Skeletal muscle cell (primary cell): ENCODE measurements at places on chromosomes 2 and 18.
A peak's percentile ranks its signal among the peaks of the same experiment; 100 is the strongest.

DNA sequence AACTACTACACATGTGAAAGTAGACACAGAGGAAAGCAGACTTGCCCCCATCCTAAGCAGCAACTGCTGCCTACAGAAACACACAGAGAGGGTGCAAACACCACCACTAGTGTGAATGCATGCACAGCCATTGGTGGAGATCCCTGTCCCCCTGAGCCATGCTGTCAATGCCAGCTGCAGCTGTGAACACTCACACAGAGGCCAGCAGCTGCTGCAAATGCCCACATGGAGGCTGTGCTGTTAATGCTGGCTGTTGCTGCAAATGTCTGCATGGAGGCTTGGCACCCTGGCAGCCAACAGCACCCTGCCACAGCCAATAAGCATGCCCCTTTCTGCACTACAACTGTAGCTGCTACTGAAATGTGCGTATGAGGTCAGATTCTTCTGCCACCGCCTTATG is 355.0 kb downstream of the LNPK start:
- no peak for DNase-seq

DNA sequence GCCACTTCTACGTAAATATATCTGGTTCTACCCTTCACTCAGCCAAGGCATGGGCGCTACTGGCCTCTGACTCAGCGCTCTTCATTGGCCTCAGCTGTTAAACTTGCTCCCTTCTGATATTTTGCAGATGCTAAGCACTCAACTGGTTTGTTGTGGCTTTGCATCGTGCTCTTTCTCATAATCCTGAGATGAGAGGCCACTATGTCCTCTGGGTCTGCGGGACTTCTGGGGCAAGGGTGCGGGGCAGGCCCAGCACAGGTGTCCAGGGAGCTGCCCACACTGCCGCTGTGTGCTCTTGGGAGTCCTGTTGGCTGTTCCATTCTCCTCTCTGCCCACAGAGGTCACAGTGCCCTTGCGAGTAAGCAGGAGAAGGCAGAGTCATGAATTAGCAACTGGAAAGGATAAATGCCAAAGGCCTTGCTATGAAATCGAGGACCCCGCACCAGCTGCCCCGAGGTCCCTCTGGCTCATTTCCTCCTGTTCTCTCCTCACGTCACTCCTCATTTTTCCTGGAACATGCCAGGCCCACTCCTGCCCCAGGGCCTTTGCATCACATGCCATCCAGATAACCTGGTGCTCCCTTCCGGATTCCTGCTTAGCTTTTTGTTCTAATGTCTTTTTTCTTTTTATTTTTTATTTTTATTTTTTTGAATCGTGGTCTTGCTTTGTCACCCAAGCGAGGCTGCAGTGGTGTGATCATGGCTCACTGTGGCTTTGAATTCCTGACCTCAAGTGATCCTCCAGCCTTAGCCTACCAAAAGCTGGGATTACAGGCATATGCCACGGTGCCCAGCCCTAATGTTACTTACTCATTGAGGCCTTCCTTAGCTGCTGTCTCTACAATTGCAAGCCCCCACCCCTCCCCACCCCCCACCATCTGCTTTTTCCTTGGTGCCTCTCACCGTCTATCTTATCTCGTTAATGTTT is 34.9 kb upstream of the MAT2A start:
- peak; percentile 68 for DNase-seq

DNA sequence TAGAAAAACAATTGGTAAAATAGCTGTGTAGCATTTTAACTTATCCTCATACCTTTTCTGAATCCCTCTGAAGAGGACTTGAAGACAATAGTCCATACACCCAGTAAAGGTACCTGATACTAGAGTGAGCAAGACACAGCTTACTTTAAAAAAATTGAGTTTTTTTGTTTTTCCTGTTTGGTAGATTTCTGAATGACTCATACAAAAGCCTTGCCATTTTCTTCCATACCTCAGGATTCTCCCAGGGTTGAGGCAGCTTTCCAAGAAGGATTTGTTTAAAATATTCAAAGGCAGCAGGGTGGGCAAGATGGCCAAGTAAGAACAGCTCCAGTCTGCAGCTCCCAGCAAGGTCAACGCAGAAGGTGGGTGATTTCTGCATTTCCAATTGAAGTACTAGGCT is 551.0 kb upstream of the LRATD1 start:
- peak; percentile 5 for DNase-seq

DNA sequence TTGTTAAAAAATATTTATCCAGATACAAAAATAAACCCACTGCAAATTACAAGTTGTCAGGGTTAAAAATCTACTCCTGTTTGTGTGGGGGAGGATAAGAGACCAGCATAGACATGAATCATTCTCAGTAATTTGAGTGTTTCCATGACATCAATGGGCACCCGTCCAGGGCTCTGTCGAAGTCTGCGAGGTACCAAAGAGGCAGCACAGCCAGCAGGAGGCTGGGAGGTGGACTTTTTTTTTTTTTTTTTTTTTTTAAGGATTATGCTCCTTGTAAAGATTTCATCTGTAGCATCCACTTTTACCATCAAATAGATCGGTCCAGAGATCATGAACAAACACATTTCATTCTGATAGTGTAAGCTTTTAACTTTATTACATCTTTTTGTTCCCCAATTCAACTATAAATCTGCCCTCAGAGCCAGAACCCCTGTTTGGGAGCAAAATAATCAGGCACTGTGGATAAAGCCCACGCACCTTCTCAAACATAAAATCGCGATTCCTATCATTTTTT is 182.0 kb downstream of the TCF4 start:
- DNase-seq: peak; percentile 90

DNA sequence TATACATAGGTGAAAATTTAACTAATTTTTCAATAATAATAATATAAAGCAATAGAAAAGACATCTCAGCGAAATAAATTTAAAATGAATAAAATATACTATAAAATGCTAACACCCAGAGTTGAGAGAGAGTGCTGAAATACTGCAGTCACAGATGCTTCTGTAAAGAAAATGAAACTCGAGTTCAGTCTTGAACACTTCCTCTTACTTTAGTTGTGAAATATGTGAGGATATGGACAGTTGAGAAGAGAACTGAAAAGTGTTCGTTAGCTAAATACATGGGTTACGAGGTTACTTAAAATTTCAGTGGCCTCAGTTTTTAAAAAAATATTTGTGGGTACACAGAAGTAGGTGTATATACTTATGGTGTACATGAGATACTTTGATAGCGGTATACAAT is 106.8 kb downstream of the DNAH7 start:
- no peak for DNase-seq

DNA sequence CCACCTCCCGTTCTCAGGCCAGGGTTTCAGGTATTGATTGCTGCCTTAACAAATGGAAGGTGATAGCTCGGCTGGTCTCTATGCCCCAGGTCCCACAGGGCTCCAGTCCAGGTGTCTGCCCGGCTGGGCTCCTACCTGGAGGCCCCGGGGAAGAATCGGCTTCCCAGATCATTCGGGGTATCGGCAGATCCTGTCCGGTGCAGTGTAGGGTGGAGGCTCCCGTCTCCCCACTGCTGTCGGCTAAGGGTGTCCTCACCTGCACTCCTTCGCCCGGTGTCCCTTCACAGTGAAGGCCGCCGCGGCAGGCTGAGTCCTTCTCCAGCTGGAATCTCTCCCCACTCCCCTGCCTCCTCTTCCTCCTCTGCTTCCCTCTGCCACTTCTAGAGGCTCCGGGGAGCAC is 573.9 kb upstream of the SALL3 start:
- DNase-seq: no peak

DNA sequence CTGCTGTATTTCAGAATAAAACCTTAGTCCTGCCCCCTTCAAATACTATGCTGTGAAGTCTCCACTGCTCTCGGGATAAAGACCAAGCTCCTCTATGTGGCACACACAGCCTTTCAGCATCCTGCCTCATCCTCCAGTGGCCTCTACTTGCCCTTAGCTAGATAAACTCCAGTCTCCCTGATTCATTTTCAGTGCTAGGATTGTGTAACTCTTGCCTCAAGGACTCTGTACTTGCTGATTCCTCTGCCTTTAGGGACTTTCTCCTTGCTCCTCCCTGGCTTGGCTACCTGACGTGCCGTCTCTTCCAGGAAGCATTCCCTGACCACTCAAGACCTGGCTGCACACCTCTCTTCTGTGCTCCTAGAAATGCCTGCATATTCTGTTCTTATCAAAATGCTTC is 416.7 kb downstream of the MTX2 start:
- no peak for DNase-seq

DNA sequence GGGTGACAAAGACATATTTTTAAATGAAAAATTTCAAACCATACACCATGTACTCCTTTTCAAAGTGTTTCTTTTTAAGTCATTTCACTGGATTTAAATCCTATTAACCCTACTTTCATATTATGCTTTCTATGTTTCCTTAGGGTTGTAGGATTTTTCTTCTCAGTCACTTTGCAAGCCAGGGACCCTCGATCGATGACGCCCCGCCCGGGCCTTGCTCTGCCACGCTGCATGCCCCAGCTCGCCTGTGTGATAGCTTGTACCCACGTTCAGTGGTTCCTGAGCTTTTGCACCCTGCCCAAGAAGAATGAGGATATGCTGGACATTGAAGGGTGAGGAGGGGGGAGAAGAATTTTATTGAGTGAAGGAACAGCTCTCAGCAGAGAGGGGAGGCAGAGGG is 568.0 kb downstream of the TRIB2 start:
- no peak for DNase-seq

DNA sequence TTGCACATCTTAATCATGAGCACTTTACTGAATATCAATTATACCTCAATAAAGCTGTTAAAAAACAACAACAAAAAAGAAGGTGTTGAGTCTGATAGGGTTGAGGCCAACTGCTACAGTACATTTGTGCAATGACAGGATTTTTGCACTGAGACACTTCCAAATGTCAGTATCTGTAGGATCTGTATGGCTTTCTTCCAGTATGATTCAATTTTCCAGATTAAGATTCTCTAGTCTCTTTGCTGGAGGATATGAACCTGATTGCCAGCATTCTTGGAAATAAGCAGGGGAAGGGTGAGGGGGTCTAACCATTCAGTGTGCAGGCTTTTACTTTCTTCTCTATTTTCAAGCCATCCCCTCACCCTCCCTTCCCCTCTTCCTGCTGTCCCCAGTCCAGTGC is 85.1 kb downstream of the SEMA4F start:
- no peak for DNase-seq

GRCh38 chr2:215749092-215749957 is 264.0 kb downstream of the MREG start:
- DNase-seq: peak; percentile 76

- DNase-seq: no peak
Measured at GRCh38 chr2:211591426-211591825, 947.2 kb downstream of the ERBB4 start.

- DNase-seq: no peak
Measured at GRCh38 chr2:96760986-96761832, 507 bp downstream of the CNNM4 start.

DNA sequence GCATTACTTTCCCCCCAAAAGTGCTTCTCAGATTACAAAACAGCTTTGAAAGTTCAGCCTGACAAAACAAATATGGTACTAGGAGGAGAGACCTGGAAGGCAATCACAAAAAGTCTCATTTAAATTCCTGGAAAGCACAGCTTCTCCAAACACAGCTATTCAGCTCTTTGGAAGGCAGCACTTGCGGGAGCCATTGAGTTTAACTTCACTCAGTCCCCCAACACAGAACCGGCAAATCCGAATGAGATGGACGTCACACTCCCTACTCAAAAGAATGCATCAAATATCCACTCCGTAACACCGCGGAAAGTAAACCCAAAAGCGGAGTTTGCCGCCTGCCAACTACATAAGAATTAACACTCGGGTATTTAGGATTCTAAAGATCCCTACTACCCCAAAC is 638 bp downstream of the ST6GAL2 start:
- no peak for DNase-seq

- no peak for DNase-seq
Measured at GRCh38 chr18:69401972-69402532, 1.4 kb downstream of the DOK6 start.

DNA sequence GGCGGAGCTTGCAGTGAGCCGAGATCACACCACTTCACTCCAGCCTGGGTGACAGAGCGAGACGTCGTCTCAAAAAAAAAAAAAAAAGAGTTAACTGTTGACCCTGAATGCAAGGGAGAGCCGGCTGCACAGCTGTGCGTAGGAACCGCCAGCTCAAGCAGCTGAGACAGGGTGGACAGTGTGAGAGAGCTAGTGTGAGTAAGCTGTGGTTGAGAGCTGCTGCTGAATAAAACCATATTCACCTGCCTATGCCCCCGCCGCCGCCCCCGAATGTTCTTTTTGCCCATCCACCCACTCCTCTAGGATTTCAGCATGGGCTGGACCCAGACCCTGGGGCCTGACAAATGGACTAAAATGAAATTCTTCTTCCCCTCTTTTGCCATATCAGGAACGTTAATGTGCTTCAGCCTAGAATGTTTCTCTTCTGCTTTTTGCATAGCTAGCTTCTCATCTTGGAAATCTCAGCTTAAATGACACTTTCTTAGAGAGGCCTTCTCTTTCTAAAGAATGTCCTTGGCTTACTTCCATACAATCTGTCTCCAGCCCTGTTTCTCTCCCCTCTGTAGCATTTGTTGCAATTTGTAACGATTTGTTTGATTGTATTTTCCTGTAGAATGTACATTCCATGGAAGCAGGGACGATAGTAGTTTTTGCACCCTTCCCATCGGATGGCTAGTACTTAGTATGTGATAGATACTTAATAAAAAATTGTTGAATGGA is 142.7 kb downstream of the KLHL14 start:
- peak; percentile 56 for DNase-seq

DNA sequence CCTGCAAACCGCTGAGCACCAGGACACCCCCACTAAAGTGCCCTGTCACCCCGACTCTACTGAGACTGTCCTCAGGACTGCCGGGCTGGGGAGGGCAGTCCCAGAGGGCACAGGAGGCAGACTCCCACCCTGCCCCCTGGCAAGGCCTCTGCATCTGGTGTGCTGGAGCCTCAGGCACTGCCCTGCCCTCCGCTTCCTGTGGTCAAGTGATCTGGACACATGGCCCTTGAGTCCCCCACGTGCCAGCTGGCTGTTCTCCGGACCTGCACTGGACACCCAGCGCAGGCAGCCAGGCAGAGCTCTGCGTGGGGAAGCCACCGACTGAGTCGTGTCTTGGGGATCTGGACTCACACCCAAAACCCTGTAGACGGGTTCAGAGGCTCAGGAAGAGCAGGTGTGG is 217.7 kb downstream of the TWIST2 start:
- no peak for DNase-seq

DNA sequence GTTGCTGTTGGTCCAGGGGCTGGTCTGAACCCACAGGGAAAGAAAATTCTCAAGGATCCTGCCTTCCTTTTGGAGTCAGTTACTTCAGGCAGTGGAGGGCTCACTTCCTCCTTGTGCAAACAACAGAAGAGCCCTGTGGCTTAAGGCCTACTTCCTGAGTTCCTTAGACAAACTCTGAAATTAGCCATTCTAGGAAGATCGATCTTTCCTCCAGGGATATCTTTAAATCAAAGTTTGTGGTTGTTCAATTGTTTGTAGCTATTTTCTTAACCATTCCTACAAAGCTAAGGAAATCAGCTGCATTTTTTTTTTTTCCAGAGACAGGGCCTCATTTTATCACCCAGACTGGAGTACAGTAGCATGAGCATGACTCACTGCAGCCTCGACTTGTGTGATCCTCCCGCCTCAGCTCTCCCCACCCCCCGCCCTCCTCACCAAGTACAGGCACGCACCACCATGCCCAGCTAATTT is 156.0 kb downstream of the TANC1 start:
- DNase-seq: peak; percentile 81
